ENCODE measurements at places on chromosomes 5 and 9. TPM values are rescaled to one million over a fixed set of nuclear protein-coding genes. Genes with fewer than 3 reads are reported as not detected.

C5 gene
- 408 TPM for total RNA-seq

DNA sequence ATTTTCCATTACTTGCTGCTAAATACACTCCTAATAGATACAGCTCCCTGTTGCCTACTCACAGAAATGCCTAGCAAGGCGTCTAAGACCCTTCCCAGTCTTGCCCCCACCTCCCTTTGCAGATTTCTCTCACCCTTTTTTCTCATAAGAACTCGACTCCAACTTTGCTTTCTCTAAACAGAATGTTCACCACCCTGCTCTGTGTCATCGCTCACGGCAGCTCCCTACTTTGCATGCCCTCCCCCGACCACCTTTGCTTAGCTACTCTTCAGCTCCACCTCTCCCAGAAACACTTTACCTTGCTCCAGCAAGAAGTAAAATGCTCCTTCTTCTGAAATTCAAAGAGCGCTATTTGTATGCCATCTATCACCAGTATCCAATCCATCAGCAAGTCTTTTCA, 15.2 kb upstream of the PPP1R2B start:
- H3K4me1 ChIP-seq: no peaks in the 10 kb centered on the region
- H3K27me3 ChIP-seq: no peaks in the 10 kb centered on the region
- no peak overlapping the region for H3K4me3 ChIP-seq
- no peaks in the 10 kb centered on the region for H3K36me3 ChIP-seq

- no peak for DNase-seq
- H3K27me3 ChIP-seq: no peaks in the 10 kb centered on the region
- H3K27ac ChIP-seq: no peak overlapping the region
- H3K36me3 ChIP-seq: no peaks in the 10 kb centered on the region
Measured at GRCh38 chr9:98284754-98285153, 29.3 kb upstream of the TBC1D2 start.

S100Z gene
- total RNA-seq: 0.43 TPM

DNA sequence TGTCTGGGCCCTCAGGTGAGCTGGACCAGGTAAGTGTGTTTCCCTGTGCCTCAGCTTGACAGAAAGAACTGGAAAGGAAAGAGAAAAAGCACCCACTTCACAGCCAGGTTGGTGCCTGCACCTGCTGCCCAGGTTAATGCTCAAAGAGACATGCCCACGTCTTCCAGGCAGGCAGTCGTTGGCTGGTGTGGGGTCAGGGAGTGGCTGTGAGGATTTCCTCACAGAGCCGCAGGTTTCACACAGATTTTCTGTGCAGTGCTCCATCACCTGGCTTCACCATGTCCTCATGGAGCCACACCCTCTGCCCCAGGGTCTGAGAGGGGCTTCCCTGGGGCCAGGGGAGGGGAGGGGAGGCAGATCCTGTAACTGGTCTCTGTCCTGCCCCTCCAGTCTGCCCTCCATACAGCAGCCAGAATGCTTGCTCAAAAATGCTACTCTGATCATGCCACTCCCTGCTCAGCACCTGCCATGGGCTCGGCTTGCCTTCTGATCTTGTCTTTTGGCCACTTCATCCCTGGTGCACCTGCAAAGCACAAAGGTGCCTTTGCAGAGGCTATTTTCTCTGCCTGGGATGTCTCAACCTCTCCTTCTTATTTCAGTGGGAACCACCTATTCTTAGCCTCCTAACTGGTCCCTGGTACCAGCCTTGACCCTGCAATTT, 82.5 kb upstream of the UBTD2 start:
- no peak overlapping the region for H3K4me3 ChIP-seq
- no peak for DNase-seq
- no peaks in the 10 kb centered on the region for H3K4me1 ChIP-seq
- H3K36me3 ChIP-seq: no peaks in the 10 kb centered on the region
- H3K27ac ChIP-seq: no peak overlapping the region
- no peaks in the 10 kb centered on the region for H3K27me3 ChIP-seq
